Astrocyte (in vitro differentiated cells and primary cell): ENCODE measurements at places on chromosomes 6 and 20. TPM values are rescaled to one million over a fixed set of nuclear protein-coding genes. Genes with fewer than 3 reads are reported as not detected.

The CCDC28A gene
- total RNA-seq, result 9.3 and 9.5 TPM in 2 replicates

The ARHGAP40 gene
- total RNA-seq, result 0.27 TPM in 1 of 2 replicates, not detected in the other

The ADA gene
- total RNA-seq, result 67.5 and 68.5 TPM in 2 replicates

The SH3BGRL2 gene
- 14.1 and 15.9 TPM in 2 replicates for total RNA-seq

The RIPOR3 gene
- total RNA-seq, result 0.29 and 0.39 TPM in 2 replicates

The PACSIN1 gene
- 0.32 and 0.46 TPM in 2 replicates for total RNA-seq
